ENCODE measurements at places on chromosomes 1 and 21.

DNA sequence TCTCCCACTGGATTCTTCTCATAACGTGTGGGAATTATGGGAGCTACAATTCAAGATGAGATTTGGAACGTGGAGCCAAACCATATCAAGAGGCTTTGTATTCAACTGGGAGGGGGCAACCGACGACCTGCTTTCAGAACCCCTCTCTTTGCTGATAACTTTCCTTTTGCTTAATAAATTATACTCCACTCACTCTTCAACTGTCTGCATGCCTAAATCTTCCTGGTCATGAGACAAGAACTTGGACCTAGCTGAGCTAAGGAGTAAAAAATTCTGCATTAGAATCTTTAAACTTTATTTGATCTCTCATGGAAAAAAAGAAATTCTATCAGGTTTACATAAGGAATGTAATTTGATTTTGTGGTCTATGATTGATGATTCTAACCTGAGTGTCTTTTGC lies 86.7 kb upstream of the CYYR1 start:
- DNase-seq = no peak

DNA sequence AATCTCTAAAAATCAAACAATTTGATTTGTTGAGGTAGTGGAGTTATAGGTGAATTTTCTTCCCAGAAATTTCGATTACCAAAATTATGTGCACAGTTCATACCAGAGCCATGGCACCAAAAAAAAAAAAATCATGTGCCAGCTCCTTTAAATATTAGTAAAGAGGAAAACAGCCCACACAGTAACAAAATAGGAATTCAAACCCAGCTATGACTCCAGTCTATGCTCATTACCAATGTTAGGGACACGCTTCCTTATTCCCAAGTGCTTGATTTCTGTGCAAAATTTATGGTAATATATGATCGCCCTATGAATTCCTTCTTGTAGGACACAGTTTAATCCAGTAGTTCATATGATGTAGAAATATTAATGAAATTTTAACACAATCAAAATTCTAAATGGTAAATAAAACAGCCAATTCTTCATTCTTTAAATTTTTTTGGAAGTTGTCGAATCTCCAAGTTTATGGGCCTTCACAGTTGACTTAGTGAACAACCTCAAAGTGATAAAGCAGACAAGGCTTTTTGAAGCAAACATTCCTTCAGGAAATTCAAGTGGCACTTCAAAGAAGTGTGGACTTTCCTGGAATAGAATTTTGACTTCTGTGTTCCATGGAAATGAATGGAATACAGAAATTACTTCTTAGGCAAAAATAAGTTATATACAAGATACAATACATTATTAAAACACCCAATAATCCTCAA lies 1.9 kb downstream of the TOR1AIP2 start:
- no peak for DNase-seq

DNA sequence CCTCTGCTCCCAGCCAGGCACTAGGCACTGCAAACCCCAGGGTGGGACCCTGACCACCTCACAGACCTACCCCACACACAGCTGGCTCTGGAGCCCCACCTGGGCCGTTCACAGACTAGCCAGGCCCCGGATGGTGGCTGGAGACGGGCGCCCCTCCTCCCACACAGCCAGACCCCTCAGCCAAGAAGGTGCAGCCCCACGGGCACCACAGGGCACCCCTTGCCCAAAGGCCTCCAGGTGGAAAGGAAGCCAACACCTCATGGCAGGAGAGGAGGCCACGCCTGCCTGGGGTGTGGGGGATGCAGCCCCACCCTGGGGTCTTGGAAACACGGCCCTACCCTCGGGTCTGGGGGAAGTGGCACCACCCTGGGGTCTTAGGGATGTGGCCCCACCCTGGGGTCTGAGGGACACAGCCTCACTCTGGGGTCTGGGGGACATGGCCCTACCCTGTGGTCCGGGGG lies 44.6 kb downstream of the WNT9A start:
- DNase-seq = no peak

- DNase-seq = no peak
Observed at GRCh38 chr1:246020211-246020954, 486.7 kb downstream of the SMYD3 start.

DNA sequence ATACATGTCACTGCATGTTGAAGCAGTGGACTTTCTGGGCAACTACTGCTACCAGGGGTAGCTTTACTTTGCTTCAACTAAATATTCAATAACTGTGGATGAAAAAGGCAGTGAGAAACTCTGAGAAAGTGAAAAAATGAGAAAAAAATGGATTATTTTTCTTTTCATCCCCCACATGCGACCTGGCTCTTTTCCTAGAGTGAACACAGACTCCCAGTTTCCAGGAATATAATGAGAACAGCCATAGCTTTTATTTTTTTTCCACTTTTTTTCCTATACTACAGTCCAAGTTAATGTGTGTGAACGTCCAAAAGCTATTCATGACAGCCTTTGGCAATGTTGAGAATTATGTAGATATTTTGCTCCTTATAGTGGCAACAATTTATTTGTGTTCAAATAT lies 230.4 kb downstream of the DNM3 start:
- no peak for DNase-seq

DNA sequence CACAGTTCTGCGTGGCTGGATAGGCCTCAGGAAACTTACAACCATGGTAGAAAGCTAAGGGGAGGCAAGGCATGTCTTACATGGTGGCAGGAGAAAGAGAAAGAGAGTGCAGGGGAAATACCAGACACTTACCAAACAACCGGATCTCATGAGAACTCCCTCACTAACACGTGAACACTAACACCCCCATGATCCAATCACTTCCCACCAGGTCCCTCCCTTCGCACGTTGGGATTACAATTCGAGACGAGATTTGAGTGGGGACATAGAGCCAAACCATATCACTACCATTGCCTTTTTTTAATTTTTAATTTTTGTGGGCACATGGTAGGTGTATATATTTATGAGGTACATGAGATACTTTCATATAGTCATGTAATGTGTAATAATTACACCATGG lies 23.8 kb upstream of the PPP1R8 start:
- no peak for DNase-seq

GRCh38 chr1:151839457-151840403 lies at the start of gene C2CD4D:
Gene C2CD4D, minus strand, starts transcription at chr1:151839820. Its CDS starts 831 bp downstream, at chr1:151838989.
- DNase-seq = no peak

- peak; percentile 34 for DNase-seq
Observed at GRCh38 chr1:149936170-149936991, at the start of gene MTMR11. Gene MTMR11, minus strand, starts transcription at chr1:149936879. Its CDS starts 232 bp downstream, at chr1:149936647.

DNA sequence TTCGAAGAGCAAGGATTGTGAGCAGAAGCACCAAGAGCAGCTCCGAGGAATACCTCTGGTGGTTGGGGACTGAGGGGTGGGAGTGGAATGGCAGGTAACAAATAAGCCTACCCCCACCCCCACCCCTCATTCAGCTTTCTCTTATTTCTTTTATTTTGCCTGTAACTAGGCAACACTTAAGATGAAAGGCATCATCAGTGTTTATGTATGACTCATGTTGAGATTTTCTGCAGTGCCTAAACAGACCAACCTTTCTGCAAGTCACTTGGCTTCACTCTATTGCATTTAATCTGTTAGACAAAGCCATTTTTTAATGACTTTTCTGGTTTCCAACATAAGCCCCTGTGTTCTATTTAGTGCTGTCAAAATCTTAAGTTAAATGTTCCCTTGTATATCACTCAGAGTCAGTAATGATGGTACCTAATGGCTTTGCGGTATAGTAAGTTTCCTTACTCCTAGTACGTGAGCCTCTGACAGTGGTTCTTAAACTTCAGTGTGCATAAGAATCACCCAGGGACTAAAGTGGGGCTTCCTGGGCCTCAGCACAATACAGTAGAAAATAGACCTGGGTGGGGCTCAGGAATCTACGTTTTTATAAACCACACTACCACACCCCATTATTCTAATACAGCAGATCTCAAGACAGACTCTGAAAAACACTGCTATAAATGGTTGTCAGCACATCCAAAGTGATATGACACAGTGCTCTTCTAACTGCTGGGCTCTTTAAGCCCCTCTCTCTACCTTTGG lies 19.9 kb downstream of the CASQ2 start:
- DNase-seq = peak; percentile 66

DNA sequence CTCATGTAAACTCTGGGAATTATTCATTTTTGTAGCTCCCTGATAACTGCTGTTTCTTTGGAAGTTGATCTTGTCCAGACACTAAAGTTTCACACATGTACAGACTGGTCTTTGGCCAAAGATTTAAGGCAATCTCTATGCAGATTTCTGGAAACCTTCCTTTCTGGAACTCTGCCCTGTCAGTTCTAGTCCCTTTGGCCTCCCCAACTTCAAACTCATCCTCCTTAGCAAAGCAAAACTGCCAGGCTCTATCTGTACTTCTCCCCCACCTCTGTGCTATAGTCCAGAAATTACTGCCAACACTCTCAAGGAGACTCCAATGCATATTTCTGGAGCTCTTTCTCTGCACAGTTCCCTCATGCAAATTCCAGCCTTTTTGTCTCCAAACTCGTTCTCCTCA lies 36.5 kb downstream of the C1orf198 start:
- DNase-seq = no peak

DNA sequence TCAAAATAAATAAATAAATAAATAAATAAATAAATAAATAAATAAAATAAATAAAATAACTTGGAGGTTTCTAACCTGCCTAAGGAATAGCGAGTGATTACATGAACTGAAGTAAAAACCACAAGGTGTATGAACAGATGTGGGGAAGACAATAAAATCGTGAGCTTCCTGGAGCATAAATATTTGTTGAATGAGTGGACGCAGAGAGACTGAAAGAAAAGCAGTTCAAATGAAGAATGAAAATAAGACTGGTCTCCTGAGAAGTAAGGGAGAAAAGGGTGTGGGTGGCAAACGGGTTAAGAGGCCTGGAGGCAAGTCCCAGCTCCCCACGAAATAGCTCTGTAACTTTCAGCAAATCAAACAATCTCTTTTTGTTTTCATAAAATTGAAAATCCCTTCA lies 33.6 kb downstream of the CHML start:
- no peak for DNase-seq

DNA sequence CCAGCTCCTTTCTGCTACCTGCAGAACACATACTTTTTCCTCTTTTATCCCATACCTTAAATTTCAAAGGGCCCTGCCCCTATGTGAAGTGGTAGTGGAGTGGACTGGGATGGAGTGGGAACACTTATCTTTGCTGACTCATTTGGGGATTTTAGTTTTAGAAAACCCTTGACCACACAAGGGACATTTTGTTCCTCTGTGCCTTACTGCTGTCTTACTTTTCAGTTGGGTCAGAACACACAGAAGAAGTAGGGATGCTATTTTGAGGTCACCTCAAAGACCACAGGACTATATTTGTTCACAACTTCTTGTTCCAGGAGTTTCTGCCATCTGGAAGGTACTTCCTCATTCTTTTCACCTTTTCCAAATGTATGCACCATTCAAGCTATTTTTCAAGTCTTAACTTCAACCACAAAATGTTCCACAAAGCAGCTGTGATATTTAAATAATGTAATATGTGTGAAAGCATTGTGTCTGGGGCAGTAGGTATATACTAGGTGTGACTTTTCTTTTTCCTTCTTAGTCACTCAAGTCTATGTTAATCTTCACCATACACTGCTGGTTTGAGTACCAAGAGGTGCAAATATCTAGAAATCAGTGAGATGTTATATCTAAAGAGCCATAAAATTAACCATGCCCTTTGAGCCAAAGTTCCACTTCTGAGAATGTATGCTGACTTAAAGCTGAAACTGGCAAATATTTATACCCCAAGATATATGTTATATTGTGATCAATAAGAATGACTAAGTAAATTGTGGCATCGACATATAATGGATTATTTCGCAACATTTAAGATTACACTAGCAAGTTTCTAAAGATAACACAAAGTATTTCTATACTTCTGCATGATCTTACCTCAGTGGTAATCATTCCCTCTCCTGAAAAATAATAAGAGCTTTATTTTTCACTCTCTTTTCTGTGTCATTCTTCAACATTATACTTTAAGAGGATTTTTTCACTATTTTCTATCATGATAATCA lies 308.5 kb downstream of the MRPL39 start:
- no peak for DNase-seq

DNA sequence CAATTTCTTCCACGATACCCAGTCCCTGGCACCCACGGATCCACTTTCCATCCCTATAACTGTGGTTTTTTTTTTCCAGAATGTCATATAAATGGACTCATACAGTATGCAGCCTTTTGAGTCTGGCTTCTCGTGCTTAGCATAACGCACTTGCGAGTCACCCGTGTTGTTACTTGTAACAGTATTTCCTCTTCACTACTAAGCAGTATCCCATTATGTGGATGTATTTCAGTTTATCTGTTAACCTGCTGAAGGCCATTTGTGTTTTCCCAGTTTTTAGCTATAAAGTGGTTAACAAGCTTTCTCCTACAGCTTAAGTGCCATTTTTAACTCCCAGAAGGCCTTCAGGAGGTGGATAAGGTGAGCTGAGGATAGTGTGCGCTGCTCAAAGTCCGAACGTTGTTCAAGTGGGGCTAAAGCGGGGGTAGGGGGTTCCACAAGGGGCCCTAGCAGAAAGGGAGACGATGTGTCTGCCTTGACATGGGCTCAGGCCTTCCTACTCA lies 829 bp downstream of the ADAR start:
- peak; percentile 45 for DNase-seq

DNA sequence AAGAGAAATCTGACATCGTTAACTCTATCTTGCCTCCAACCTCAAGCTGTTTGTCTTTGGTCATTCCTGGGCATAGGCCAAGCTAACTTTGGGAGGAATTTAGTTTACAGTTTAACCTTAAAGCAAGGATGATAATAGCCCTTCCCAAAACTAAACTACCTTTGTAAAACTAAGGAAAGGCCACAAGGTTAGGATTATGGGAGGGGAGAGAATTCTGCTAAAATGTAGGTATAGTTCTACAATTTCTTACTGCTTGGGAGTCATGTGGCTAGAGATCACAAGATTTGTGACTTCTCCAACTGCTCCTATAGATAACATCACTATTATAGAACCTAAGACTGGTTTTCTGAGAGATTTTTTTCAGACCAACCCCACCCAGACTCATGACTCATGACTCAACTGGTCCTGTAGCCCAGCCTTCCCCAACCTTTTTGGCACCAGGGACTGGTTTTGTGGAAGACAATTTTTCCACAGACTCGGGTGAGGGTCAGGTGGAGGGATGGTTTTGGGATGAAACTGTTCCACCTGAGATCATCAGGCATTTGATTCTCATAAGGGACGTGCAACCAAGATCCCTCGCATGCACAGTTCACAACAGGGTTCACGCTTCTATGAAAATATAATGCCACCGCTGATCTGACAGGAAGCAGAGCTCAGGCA lies 70.7 kb upstream of the MUTYH start:
- DNase-seq = no peak

DNA sequence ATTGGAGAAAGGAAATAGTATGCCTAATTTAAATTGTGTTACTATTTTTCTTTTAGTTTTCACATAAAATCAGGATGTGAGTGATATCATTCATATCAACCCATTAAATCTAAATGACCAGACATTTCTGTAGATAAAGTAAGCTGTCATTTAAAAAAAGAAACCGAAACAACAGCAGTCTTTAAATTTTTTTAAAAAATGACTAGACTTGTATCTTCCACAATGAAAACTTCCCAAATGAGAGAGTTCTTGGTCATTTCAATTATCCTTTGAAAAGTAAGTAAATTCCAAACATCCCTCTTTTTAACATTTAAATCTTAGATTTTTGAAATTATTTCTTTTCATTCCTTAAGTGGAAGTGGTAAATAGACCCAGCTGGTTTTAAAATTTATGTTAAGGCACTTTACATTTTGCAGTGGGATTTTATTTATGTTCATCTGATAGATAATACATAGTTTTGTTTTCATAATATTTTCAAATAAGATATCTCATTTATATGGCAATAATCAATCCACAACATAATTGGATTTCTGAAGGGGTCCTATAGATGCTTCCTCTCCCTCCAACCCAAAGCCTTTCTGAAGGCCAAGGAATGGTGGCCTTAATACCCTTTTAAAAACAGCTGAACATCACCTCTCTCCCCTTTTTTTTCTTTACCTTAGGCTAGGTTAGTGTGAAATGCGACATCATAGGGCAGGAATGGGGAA lies 3.1 kb downstream of the FOXD3 start:
- DNase-seq = no peak

All from HCEC 1CT (cell line).